Astrocyte (in vitro differentiated cells and primary cell): ENCODE measurements at places on chromosomes 6 and 20. TPM values are rescaled to one million over a fixed set of nuclear protein-coding genes. Genes with fewer than 3 reads are reported as not detected.

GRCh38 chr6:39102071-39102820 lies 12.7 kb downstream of the SAYSD1 start:
- peak; percentile 66 for DNase-seq

- no peak for DNase-seq
Observed at GRCh38 chr6:45445364-45445748, 67.6 kb upstream of the SUPT3H start.

OLIG3 gene
- total RNA-seq: 0.14 TPM in 1 of 2 replicates, not detected in the other

DNA sequence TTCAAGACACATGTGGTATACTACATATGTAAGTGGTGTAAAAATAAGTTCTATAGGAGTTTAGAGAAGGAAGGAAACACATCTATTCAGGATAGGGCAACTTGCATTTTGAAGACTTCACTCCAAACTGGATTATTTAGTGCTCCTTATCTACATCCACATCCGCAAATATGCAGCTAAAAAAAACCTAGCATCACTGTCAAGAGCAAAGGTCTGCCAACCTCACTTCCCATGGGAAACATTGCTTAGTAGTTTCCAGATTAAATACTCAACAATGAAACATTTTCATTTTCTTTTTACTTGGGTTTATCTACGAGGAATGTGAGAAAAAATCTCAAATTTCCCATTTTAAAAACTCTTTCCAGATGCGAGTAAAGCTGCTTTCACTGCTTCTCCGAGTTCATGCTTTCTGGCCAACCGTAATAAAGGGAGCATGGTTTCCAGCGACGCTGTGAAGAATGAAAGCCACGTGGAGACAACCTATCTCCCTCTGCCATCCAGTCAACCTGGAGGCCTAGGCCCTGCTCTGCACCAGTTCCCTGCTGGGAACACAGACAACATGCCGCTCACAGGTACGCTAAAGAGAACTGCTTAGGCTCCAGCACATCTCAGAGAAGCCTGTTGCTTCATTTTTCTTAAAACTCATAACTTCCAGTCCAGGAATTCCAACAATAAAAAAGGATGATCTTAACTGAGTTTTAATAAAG lies 48.2 kb downstream of the RFX6 start:
- DNase-seq: no peak

DNA sequence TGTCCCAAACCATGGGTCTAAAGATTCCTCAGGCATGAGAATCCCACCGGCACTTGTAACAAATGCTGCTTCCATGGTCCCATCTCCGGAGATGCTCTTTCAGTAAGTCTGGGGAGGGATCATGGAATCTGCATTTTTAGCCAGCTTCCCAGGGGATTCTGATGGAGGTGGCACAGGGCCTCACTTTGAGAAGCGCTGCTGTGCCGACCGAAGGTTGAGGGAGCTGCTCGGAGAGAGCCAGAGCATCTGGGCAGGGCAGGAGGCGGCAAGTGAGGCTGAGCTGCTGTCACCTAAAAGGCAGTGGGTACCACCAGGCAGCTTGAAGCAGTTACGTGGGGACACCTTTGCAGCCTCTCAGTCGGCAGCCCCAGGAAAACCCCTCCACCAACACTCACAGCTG lies 100.2 kb upstream of the CDYL start:
- no peak for DNase-seq

DNA sequence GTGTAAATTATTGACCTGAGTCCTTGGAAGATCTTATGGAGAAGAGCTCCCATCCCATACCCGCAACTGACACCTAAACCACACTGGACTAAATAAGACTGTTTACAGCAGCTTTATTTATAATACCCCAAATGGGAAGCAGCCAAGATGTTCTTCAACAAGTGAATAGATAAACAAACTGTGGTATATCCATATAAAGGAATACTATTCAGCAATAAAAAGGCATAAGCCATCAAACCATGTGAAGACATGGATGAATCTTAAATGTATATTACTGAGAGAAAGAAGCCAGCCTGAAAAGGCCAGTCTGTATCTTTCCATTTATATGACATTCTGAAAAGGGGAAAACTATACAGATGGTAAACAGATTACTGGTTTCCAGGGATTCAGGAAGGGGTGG lies 212.7 kb downstream of the TPBG start:
- DNase-seq: no peak

- DNase-seq: peak; percentile 91
Observed at GRCh38 chr6:141467881-141468280, 664.8 kb upstream of the GJE1 start.

- no peak for DNase-seq
Observed at GRCh38 chr20:50252701-50253100, 62.1 kb downstream of the CEBPB start.

C6orf15 gene
- total RNA-seq: 4.6 and 6.4 TPM in 2 replicates

DNA sequence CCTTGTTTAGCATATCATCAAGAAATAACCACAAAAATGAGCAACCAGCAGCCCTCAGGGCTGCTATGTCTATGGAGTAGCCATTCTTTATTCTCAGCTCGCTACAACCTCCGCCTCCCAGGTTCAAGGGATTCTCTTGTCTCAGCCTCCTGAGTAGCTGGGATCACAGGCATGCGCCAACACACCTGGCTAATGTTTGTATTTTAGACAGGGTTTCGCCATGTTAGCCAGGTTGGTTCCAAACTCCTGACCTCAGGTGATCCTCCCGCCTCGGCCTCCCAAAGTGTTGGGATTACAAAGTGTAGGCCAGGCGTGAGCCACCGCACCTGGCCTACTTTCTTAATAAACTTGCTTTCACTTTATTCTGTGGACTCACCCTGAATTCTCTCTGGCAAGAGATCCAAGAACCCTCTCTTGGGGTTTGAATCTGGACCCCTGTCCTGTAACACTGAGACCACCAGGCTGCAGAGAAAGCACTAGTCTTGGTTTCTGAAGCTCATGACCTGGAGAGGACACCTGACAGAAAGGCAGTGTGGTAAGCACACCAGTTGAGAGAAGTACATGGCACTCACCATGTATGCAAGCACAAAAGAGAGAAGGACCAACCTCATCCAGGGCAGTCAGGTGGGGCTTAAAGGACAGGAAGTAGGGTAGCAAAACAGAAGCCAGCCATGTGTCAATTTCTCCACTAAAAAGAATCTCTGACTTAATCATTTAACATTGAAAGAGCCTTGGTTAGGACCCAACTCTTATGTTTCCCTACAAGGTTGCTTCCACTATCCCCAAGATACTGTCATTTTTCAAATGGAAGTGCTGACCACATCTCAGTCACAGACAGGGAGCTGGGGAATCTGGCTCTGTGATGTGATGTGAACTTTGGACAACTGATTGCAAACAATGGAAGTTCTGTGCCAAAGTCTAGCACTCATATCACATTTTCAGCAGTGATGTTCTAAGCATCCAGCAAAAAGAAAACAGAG lies 97.4 kb upstream of the DST start:
- no peak for DNase-seq

GRCh38 chr20:23343590-23343989 lies 7.0 kb upstream of the NXT1 start:
- DNase-seq: no peak

GRCh38 chr20:4009309-4009708 lies 6.0 kb downstream of the RNF24 start:
- no peak for DNase-seq

- peak; percentile 20 for DNase-seq
Observed at GRCh38 chr6:88914180-88914579, 49.2 kb downstream of the RNGTT start.

CYP39A1 gene
- total RNA-seq: 0.72 and 0.84 TPM in 2 replicates

FIG4 gene
- total RNA-seq: 7.3 and 8.4 TPM in 2 replicates

DNA sequence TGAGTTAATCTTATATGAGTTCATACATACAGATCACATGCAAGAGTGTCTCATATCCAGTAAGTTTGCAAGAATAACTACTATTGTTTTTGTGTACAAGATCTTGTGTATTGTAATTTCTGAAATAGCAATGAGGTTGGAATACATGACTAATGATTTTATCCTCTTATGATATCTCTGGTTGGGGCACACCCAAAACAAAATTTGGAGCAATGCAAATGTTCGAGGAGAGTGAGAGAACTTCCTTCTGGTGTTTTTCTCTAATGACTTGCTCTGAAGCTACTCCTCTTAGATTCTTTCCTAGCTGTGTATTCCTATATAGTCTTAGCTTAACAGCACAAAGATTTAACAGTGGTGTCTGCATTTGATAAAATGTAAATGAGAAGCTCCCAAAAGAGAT lies 252.5 kb downstream of the LAMA2 start:
- no peak for DNase-seq

BPIFB1 gene
- not detected in 2 replicates for total RNA-seq

SLC2A10 gene
- 12.7 and 16.1 TPM in 2 replicates for total RNA-seq

LY6G6D gene
- not detected in 2 replicates for total RNA-seq

GRCh38 chr6:157569543-157569942 lies 188.6 kb downstream of the ZDHHC14 start:
- no peak for DNase-seq

MYB gene
- 0.12 TPM in 1 of 2 replicates, not detected in the other for total RNA-seq

DNA sequence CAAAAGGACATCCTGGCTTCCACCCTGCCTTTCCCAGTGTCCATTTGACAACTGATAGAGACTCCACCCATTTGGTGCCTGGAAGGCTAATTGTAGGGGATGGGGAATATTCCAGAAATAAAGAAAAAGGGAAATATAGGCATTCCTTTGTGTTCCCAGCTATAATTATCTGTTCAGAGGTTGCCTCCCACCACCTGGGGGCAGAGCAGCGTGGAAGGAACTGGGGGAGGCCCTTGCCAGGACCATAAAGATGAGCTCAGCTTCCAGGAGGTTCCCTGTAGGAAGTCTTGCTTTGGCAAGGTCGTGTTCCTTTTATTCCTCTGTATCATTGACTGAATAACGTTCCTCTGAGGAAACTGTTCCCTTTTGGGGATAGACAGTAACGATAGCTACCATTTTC lies 214.7 kb downstream of the TFAP2C start:
- DNase-seq: no peak

GRCh38 chr6:46967826-46968349 lies 46.1 kb upstream of the ADGRF5 start:
- peak; percentile 33 for DNase-seq

- no peak for DNase-seq
Observed at GRCh38 chr6:41642960-41643898, 5.0 kb downstream of the MDFI start.

DNA sequence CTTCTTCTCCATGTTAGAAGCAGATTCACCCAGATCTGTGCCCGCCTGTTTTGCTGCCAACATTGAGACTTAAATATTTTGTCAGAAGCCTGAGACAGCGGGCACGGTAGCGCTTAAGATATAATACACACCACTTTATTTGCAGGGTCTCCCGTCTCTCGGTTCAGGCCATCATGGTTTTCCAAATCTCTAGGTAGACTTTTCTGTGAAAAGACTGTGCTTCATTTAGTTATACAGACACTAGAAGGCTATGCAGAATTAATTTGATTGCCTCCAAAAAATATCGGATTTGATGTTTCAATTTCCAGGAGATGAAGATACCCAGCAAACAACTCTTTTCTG lies 598 bp downstream of the TBP start:
- no peak for DNase-seq

IRF4 gene
- total RNA-seq: 0.30 TPM in 1 of 2 replicates, not detected in the other

GRCh38 chr6:128882991-128883611 lies at the start of gene LAMA2:
TSS of gene LAMA2 (plus strand) at chr6:128883138. CDS start at chr6:128883246, 108 bp downstream.
- DNase-seq: peak; percentile 61

DNA sequence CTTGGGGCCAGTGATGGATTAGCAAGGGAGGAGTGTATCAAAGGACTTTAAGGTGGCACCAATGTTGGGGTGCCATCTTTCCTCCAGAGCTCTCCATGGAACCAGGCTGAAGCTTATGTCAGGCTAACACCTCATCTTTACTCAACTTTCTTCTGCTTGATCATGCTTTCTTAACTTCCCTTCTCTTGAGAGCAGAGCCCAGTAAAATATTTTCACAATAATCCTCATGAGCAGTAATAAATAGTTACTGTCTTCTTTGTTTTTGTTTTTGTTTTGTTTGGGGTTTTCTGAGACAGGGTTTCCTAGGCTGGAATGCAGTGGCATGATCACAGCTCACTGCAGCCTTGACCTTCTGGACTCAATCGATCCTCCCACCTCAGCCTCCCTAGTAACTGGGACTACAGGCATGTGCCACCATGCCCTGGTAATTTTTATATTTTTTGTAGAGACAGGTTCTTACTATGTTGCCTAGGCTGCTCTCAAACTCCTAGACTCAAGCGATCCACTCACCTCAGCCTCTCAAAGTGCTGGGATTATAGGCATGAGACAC lies 127.9 kb upstream of the TOP1 start:
- DNase-seq: no peak

DNA sequence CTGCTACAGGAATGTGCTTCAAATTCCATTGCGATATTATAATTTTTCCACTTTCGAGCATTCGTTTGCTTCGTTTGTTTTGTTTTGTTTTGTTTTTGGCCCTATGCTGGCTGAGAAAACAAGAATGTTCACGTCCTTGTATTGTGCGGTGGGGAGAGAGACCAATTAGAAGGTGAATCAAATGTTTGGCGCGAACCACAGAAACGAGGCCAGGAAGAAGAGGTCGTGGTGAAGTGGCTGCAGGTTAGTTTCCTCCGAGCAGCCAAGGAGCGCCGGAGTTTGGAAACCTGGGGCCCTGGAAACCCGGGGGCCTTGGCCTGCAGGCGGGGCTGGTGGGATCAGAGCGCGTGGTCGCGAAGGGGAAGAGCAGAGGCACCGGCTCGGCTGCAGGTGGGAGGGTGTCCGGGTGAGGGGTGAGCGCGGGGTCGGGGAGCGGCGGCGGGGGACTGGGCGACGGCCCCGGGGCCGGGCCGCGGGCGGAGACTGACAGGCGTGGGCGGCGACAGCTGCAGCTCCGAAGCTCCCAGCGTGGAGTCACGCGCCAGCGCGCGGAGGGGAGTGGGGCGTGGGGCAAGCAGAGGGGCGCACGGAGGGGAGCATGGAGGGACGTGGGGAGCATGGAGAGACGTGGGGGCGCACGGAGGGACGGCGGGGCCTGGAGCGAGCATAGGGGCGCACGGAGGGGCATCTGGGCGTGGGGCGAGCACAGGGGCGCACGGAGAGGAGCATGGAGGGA lies 141.5 kb upstream of the PDE10A start:
- peak; percentile 8 for DNase-seq

- DNase-seq: no peak
Observed at GRCh38 chr20:63701329-63702035, 5.0 kb downstream of the TNFRSF6B start.

DNA sequence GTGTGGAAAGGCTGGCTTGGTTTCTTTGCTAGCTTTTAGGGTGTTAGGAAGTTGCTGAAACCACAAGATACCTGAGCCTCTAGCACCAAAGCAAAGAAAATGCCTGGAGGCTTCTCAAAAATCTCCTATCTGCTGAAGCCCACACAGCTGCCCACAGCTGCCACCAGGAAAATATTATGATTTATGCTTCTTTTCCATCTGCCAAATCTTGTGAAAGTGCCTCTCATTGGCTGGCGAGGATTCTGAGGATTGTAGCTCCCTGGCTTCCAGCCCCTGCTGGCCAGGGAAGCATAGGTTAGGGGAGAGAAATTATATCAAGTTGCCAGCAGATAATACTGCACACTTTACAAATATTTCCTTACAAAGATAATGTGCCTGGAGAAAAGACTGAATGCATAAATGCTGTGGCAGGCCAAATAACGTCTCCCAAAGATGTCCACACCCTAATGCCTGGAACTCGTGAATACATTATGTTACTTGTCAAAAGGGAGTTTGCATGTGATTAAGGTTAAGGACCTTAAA lies 98.4 kb downstream of the MRPL14 start:
- DNase-seq: no peak
